ENCODE measurements at places on chromosomes 2 and 18.

DNA sequence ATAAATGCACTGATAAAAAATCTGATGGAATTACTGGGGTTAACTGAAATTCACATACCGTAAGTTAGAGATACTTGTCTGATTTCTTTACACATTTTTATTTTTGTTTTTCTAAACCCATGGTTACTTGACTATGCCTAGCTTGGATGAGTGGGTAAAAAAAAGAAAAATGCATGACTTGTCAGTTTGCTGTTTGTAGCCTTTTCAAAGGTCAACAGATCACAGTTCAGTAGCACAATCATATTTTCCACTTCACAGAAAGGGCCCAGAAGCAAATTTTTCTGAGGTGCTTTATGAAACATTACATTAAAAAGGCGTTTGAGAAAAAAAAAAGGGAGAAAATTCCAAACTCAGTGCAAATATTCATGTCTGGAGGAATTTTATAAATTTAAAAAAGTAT, 16.4 kb downstream of the SLC16A14 start:
- DNase-seq: no peak

GRCh38 chr2:144753416-144753815, 233.5 kb upstream of the ZEB2 start:
- no peak for DNase-seq

DNA sequence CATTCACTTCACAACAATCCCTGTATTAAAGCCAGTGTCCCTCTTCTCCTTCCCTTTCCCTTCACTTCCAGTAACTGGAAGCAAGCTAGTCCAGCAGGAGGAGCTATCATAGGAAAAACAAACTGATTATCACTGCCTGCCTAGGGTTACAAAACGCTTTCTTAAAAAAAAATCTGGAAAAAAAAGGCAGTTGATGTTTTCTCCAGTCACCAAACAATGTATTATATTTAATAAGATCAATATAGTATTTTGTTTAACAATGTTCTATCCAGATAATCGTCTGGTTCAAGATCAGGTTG, 78.8 kb upstream of the ITGB6 start:
- DNase-seq: no peak

DNA sequence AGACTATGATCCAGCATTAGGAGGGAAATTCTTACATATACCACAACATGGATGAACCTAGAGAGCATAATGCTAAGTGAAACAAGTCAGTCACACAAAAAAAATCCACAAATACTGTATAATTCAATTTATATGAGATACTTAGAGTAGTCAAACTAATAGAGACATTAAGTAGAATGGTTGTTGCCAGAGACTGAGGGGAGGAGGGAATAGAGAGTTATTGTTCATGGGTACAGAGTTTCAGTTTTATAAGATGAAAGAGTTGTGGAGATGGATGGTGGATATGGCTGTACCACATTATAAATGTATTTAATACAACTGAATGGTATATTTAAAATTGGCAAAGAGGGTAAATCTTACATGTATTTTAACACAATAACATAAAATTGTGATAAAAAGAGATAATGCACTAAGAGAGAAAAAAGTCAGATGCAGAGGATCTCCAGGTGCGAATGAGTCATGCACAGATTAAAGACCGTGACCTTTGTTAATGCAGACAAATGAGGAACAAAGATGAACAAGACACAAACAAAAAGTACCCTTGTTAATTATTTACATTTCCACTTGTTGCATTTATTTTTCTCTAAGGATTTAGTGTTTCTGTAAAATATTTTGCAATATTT, 541.7 kb upstream of the MEX3C start:
- no peak for DNase-seq

- peak; percentile 86 for DNase-seq
These were observed 289.7 kb downstream of the DYSF start for GRCh38 chr2:71742953-71743601.

- no peak for DNase-seq
These were observed 60.5 kb upstream of the LGALSL start for GRCh38 chr2:64393383-64394010.

- no peak for DNase-seq
These were observed 44.9 kb downstream of the MALT1 start for GRCh38 chr18:58716060-58716756.

DNA sequence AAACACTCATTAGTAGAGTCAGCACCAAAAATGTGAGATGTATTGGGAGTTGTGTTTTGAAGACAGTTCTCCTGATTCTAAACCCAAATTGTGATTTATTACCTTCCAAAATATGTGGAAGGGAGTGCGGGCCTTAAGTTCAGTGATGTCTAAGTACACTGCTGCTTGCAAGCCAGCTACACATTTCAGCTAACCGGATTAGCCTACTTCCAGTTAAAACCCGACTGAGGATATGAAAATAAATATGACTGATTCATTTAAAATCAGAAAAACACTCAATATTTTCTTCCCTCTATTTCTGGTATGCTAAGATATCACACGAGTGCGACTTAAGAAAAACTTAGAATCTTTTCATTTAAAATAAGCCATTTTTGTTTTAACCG, 907 bp downstream of the FHL2 start:
- DNase-seq: no peak

- no peak for DNase-seq
These were observed 21.3 kb downstream of the COMMD1 start for GRCh38 chr2:61926531-61927477.

DNA sequence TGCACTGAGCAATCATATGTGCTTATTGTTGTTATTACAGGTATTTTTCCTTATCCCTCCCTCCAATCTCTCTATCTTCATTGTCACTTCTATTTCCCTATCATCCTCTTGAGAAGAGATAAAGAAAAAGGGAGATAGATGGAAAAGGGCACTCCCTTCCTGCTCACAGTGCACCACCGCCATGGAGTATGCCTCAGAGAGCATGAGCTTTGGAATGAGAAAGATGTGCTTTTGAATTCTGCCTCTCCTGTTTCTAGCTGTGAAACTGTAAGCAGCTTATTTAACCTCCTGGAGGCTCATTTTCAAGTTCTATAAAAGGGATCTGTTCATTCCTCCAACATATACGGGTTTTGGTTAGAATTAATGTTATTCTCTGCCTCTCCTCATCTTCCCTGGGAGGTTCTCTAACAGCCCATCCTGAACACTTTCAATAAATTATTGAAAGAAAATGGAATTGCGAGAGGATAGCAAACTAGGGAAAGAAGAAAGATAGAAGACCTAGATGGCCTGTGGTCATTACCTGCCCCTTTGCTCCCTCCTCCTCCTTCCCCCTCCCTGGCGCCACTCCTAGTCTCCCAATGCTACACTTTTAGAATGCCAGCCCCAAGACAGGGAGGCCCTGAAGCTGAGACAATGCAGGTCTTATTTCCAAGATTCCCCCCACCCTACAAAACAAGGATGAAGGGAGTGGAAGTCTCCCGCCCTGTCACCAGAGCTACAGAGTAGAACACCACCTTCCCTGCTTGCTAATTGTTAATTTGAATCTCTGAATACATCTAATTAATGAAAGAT, 37.8 kb downstream of the FIGN start:
- DNase-seq: no peak

DNA sequence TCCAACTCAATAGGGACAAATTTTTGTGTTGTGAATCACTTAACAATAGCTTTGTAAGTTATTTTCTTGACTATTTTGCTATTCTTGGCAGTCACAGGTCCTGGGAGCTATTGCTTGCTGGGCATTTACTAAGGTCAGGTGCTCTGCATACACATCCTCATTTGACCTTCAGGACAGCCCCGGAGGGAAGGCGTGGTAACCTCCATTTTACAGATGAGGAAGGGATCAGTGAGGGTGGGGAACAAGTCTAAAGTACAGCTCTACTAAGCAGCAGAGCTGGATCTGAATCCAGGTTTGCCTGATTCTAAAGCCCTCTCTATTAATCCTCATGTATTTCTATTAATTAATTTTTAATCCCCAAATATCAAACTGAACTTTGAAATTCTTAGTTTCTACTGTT, 58.8 kb downstream of the PTPN2 start:
- DNase-seq: no peak

DNA sequence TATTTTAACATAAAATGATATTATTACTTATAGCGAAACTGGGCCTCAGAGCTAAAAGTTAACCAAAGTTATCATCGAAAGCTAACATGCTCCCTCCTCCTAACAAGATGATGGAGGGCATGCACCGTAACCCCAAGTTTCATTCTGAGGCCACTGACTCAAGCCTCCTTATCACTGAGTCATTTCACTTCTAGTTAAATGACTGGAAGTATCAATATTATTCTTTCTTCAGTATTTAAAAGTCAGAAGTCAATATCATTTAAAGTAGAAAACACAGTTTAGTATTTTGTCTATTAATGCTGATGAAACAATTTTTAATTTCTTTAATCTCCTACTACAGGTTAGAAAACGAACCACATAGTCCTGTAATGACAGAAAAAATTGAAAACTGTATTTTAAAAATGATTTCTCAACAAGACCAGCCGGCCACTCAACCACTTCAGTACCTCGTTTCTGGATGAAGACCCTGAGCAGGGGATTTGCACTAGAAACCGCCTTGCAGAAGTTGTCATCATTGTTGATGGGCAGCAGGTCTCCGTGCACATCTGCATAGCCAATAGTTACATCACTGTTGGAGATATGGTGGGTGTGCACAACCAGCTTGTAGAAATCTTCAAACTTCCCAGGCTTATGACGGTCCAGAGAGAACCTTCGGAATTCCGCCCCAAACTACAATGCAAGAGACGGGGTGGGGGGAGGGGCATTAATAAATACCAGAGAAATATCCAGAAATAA, 44.9 kb downstream of the PARD6G start:
- no peak for DNase-seq
